ENCODE measurements at places on chromosomes 7 and 10.
A peak's percentile ranks its signal among the peaks of the same experiment; 100 is the strongest.

GRCh38 chr10:70990681-70991080, 102.3 kb upstream of the PCBD1 start:
- no peak for DNase-seq

DNA sequence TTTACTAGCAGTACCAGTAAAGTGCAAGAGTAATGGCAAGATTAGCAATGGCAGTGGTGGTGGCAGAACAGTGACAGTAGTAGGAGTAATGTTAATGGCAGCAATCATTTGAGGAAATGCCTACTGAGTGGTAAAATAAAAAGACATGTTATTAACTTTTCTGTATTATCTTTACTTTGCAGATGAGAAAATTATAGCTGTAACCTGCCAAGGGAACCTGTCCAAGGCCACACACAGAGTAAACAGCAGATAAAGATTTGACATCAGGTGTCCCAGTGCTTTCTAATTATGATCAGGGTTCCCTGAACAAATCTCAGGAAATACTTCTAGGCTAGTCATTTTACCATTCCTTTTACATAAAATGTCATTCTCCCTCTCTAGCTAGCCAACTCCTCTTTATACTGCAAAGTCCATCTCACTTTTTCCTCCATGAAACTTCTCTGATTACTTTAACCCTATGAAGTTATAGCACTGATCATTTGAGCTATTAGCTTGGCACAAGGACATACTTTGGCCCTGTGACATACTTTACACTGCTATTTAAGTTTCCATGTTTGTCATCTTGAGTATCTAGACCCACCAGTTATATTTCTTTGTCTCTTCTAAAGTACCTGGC, 219.1 kb downstream of the TAX1BP1 start:
- no peak for DNase-seq

DNA sequence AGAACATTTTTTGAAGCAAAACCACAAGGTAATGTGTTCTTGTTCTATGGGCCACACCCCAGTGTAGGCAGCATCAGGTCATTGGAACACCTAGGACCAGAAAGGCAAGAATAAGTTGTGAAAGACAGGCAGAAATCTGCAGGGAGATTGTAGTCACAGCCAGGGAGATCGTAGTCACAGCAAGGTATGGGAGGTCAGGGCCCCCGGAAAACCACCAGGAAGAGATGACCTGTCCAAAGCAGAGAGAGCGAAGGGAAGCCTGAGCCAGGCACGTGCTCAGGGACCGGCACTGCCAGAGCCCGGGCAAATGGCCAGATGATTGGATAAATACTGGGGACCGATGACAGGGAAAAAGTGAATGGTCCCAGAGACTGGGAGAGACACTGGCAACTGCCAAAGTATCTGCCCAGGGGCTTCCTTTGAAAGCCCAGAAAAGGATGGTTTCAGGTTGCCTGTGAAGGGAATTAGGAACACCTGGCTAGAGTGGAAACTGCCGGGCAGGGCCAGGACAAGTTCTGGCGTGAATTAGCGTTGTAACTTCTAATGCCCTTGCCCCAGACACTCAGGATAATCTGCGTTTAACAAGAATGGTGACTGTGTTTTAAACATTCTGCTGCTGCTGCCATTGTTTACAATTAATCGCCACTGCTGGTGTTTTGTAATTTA, 3.9 kb upstream of the NOBOX start:
- DNase-seq = no peak

GRCh38 chr7:117193564-117193963, 129.3 kb downstream of the WNT2 start:
- no peak for DNase-seq

DNA sequence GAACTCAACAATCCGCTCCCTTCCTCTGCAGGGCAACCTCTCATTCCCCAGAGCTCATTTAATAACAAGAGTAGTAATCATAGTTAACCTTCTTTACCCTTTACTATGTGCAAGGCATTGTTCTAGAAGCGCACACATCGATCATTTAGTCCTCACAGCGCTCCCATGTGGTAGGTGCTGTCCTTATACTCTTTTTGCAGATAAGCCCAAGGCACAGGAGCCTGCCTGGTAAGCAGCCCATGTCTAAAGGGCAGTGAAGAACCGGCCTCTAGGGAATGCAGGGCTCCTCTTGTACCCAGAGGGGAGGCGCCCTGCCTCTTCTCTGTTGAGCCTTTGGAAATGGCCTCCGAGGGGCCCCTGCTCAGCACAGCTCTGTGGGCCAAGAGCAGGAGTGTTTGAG, 14.3 kb downstream of the CHST3 start:
- DNase-seq = peak; percentile 77

- DNase-seq = no peak
Measured at GRCh38 chr7:81075150-81075549, 156.3 kb upstream of the SEMA3C start.

DNA sequence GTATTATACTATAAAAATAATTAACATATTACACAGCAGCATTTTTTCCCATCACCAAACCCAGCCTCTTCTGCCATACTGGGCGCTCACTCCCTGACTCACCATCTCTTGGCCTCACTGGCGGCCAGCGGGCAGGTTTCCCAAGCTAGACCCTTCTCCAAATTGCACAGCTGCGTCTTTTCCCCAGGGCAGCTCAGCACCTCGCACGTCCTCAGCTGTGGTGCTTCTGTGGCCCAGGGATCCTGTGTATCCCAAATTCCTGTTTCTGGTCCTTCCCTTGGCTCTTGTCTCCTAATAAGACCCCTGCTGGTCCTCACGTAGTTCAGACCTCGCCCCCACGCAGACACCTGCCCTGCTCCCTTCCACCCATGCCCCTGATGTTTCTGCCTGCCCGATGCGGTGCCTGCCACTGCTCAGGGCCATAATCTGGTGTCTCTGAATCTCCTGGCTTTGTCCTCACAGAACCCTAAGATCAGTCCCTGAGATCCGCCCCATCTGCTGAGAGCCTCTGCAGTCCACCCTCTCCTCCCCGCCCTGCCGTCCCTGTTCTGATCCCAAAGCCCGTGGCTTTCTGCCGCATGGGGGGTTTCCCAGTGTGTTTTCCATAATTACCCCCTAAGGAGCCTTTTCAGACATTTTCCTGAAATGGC, 290.1 kb downstream of the TCERG1L start:
- DNase-seq = no peak

- no peak for DNase-seq
Measured at GRCh38 chr7:24739306-24739705, 18.0 kb downstream of the GSDME start.

- DNase-seq = no peak
Measured at GRCh38 chr7:51636503-51636902, 319.9 kb upstream of the COBL start.

- DNase-seq = no peak
Measured at GRCh38 chr7:6284461-6285360, 12.3 kb upstream of the CYTH3 start.

DNA sequence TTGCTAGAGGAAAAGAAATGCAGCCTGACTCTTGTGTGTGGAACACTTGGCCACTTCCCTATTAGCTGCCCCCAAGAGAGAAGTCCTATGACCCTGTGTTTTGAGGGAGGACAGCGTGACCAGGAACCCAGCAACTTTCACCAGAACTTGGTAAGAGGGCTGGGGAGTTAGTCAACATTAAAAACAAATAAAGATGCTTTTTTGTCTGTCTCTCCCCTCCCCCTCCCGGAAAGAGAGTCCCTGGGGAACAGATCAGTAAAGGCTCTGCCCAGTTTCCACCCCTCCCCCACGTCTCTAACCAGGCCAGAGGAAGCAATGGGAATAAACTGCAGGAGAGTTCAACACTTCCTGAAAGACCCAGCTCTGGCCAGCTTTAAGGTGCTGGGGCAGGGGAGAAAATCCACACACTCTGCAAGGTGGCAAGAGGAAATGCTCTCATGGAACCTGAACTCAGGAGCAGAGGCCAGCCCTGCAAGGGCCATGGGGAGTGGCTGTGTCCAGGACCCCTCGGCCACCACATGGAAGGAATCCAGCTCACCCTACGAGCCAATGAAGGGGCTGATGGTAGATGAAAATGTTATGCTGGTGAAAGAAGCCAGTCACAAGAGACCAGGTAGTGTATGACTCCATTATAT, 21.5 kb downstream of the SH3PXD2A start:
- peak; percentile 80 for DNase-seq
